Hypothalamus (tissue), 51 donors: ENCODE measurements at places on chromosomes 6 and 20.

GRCh38 chr6:170473301-170473717, 79.8 kb downstream of the PSMB1 start:
- no peak for DNase-seq

DNA sequence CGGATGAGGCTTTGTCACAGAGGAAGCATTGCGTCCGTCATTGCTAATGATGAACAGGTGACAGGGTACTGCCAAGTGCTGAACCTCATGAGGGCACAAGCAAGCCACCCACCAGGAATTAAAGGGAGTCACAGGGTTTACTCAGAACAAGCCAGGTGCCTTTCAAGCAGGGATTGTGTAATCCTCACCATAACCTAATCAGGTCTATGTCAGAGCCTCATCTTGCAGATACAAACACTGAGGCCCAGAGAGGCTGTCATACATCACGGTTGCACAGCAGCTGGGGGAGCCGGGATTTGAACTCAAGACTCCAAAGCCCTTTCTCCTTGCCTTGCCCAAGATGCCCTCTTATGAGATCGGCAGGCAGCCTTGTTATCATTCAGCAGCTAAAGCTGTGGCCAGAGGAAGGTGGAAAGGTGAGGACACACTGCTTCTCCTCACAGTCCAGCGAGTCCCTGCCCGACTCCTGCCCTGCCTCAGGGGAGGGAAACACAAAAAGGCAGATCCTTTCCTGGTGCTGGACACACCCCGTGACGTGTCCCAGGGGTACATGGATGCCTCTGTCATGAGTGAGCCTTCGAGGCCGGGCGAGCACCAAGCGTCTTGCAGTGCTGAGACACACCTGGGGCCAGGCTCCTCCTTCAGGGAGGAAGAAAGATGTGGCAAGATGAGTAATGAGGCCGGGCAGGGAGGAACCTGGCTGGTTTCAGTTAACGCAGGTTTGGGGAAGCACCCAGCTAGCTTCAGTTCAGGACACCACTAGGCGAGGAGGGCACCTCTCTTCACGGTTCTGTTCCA, 214.9 kb downstream of the LY86 start:
- no peak for DNase-seq

- DNase-seq, result peak; percentile 42
Measured at GRCh38 chr20:1900321-1900801, 5.2 kb downstream of the SIRPA start.

- no peak for DNase-seq
Measured at GRCh38 chr6:130676077-130676772, 151.0 kb upstream of the SMLR1 start.

GRCh38 chr20:62387219-62387913, 463 bp downstream of the RPS21 start:
- no peak for DNase-seq

DNA sequence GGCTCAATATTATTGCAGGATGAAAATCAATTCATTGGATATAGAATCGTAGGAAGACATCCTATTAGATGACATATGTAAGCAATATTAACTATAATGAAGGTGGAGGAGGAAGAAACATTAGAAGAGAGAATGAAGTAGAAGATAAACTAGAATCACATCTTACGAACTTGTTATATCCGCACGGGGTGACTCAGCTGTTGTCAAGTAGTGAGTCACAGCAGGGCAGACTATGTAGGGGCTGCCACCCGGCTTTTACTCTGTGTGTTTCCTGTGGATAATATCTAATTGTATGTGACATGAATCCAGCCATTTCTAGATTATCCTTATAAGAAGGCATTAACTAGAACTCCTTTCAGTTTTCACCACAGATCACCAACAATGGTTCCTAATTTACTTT, 520.2 kb downstream of the DOK5 start:
- no peak for DNase-seq

- DNase-seq, result no peak
Measured at GRCh38 chr6:134247231-134247833, 70.6 kb downstream of the SGK1 start.

GRCh38 chr6:42744351-42744893, 1.5 kb downstream of the TBCC start:
- no peak for DNase-seq

DNA sequence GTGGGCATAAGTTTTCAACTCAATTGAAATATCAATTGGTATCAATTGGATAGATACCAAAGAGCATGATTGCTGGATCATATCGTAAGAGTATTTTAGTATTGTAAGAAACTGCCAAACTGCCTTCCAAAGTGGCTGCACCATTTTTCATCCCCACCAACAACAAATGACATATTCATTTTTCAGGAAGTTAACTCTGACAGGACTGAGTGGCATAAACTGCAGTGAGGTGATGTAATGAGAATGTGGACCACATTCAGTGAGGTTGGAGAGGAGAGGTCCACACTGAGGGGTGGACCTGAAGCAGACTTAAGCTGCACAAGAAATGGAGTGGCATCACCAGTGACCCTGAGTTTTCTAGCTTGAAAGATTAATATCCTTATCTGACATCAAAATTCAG, 11.6 kb upstream of the CALHM6 start:
- no peak for DNase-seq

DNA sequence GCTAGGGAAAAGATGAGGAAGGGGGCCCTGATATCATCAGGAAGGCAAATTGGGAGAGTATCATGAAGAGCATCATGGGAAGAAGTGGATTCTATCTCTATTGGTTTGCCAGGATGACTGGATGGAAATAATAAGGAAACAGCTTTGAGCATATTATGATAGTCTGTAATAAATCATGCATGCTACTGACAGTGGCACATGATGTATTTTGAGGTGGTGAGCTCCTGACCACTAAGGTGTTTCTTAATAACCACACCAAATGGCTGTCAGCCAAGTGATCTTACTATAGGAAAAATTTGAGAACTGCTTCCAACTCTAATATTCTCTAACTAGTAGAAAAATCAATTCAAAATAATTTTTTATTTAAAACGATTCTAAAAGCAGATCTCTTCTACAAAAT, 548.4 kb upstream of the JAG1 start:
- no peak for DNase-seq

DNA sequence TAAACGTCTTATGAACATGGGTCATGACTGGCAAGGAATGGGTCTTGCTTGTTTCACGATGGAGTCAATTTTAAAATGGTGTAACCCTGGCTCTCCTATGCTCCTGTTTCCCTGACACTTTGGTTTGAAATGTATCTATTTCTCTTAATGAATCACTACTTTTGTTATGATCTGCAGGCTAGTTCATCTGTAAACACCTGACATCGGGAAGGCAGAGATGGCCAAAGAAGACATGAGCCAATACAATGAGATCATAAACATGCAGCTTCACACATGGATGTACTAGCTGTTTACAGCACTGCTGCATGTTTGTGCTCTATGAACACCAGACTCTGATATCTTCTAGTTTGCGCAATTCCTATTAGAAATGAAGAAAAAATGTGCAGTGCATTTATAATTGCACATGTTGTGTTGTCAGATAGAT, 11.0 kb upstream of the RAD21L1 start:
- DNase-seq, result no peak

GRCh38 chr6:15573384-15573783, 89.4 kb downstream of the DTNBP1 start:
- DNase-seq, result no peak

DNA sequence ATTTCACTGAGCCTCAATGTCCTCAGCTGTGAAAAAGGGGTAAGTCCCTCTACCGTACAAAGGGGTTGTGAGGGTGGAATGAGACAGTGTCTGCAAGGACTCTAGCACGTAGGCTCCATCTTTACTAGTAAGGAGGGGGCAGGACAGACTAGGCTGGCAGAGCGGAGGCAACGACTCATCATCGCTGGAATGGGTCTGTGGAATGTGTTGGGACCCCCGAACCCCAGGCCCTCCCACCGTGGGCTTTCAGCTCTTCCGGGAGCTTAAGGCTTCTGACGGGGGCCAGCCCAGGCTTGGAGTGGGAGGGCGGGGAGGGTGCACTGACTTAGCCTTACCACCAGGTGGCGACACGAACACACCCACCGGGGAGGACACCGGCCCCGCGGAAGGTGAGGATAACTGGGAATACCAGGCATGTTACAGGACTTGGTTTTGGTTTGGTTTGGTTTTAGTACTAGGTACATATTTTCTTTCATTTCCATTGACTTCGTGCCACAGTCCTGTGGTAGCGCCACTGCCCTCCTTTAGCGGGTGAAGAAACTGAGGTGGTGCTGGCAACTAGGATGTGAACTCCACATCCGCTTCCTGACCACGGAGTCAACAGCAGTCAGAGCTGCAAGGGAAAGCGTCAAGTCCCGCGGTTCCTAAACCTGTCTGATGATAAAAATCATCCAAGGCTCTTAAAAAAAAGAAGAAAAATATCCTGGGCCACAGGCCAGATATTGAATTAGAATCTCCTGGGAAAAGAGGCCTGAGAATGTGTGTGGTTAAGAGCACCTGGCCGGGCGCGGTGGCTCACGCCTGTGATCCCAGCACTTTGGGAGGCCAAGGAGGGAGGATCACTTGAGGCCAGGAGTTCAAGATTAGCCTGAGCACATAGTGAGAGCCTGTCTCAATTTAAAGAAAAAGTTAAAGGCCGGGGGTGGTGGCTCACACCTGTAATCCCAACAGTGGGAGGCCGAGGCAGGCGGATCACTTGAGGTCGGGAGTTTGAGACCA, 10.3 kb upstream of the TULP1 start:
- DNase-seq, result peak; percentile 14

DNA sequence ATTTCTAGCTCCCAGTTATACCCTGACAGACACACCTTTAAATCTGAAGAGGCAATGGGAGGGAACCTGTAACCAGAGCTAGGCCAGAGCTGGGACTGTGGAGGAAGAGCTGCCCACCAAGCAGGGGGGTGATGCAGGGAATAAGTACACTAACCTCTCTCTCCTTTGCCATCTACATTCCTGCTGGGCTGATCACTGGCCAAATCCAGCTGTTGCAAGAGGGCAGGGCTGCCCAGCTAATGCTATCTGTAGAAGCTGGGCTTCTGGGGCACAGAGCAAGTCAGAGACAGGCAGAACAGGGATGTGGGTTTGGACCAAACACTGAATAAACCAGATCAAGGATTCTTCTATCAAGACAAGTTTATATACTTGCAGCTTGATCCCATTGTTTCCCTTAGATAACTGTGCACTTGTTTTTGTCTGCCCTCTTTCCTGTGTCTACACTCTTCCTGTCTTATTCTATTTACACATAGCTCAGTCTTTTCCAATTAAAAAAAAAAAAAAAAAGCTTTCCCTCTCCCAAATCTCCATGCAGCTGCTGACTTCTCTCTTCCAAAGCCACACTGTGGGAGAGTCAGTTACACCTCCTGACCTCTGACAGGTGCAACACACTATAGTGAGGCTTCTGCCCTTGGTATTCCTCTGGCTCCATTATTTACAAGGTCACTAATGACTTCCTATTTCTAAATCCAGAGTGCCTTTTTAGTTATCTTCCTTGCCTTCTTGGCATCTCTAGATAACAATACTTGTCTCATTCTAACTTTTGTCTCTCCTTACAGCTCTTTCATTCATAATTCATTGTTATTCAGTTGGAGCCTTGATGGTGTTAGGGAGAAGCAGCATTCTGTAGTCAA, 43.7 kb downstream of the TRIM38 start:
- DNase-seq, result no peak

GRCh38 chr20:40704828-40705227, 15.8 kb upstream of the MAFB start:
- DNase-seq, result no peak

GRCh38 chr6:139508576-139508975, 134.1 kb upstream of the CITED2 start:
- no peak for DNase-seq

GRCh38 chr20:31817461-31817860, 1.7 kb upstream of the MYLK2 start:
- DNase-seq, result no peak

DNA sequence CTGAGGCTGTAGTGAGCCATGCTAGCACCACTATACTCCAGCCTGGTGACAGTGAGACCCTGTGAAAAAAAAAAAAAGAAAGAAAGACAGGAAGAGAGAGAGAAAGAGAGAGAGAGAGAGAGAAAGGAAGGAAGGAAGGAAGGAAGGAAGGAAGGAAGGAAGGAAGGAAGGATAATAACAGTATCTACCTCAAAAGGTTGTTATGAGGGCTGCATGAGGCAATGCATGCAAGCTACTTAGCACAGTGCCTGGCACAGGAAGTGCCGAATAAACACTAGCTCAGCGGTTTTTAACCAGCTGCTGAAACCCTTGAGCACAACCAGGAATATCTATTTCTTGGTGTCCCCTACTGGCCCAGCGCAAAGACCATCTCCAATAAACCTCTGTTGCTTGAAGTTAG, 62.3 kb upstream of the TBC1D7 start:
- DNase-seq, result no peak

- no peak for DNase-seq
Measured at GRCh38 chr6:68735866-68736265, 100.8 kb downstream of the ADGRB3 start.

DNA sequence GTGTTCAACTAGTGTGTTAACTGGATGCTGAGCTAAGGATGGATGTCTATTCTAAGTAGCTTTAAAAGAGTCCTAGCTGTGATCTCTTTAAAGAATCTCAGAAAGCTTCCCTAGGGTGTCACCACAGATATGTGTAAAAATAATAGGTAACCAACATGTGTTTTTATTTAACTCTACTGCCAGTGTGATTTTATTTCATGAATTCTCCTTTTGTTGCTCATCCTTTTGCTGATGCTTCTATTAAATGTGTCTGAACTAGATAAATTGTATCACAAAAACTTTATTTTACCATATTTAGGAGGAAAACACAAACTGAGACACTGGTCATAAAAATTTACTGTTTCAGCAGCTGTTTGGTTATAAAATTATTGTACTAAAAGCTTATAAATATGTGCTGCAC, 809.4 kb upstream of the CITED2 start:
- DNase-seq, result no peak

- DNase-seq, result no peak
Measured at GRCh38 chr6:111417181-111417585, 65.8 kb downstream of the REV3L start.

GRCh38 chr20:41615110-41615509, 3.1 kb downstream of the CHD6 start:
- DNase-seq, result no peak

GRCh38 chr6:105920071-105920470, 166.1 kb upstream of the PRDM1 start:
- DNase-seq, result no peak

- no peak for DNase-seq
Measured at GRCh38 chr20:31972471-31973021, 4.6 kb downstream of the XKR7 start.

DNA sequence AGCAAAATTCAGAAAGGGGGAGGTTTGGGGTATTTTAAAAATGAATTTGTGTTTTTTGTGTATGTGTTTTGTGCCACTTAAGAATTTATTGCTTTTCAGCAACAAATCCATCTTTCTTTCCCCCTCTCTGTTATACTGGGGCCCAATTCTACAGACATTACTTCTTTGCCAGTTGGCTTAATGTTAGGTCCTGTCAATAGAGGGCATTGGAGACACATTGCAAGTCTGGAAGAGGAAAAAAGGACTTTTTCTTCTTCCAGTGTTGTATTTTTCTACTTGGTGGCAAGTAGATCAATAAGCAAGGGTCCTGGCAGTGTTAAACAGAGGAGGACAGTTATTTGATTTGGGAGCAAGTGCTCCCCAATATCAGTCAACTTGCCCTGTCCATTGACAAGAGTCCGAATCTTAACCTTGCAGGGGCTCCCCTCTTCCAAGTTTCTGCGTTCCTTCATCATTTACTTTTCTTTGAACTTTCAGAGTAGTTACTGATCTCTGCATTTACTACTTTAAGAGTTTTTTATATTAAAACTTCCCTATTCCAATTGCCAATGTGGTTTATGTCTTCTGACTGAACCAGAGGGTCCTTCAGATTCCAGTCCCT, 23.4 kb downstream of the SCML4 start:
- DNase-seq, result no peak
